Cortex of kidney (tissue), 1 donor: ENCODE measurements at places on chromosomes 4 and X.

- DNase-seq: no peak
Measured at GRCh38 chr4:6773616-6774540, 8.6 kb upstream of the KIAA0232 start.

DNA sequence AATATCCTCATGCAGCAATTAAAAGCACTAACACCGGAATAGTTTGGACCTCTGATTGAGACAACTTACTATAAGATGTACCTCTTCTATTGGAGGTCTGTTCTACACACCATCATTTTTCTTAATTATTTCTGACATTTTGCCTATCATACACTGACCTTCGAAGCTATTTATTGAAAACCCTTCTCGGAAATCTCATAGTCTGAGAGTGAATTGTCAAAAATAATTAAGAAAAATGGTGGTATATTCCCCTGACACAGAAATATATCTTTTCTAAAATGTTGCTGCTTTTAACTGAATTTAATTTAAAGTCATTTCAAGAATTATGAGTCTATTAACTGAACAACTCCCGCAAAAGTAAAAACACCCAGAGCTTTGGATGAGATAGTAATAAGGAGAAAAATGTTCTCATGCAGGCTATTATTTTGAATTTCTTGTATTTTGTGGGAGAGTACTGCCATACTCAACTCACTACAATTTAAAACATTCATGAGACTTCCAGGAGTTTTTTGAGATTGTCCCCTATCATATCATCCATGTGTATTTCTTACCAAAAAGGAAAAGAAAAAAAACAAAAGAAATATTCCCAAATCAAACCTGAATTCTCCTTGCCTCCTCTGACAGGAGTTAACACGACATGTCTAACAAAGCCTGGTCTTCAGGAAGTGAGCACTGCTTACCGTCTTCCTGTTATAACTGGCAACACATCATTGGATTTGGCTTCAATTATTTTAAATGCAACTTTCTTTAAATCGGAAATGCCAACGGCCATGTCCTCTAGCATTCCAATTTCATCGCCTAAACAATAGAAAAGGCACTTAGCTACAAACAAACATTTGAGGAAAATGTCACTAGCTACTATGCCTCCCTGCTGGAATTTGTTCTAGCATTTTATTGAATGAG lies 485.3 kb downstream of the IL15 start:
- no peak for DNase-seq

GRCh38 chr4:106369456-106370060 lies 980 bp upstream of the GIMD1 start:
- no peak for DNase-seq

DNA sequence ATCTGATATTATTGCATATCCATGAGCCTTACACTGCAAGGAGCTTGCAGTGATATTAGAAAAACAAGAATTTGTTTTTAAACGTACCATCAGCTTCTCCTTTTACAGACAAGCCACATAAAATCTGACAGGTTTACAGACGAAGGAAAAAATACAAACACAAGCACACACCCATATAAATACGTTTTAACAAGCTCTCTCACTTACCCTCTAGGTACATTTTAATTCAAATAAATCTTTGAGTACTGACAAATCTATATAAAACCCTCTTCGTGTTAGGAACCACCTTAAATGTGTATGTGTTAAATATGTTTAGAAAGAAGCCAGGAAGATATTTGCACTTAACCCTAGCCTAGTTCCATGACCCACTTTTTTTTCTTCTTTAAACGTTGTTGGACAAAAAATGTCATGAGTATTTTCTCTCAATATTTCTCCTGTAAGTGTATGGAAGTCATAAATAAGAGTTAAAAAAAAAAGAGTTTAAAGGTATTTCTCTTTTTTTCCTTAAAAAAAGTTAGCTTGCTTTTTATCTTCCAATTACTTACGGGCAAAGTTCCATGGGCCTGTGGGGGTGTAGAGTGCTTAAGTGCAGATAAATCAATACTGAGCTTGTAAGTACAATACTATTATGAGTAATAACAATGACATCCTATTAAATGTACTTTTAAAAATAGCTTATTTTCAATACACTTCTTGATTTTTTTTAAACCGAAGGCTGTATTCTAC lies 1.5 kb downstream of the ARAP2 start:
- no peak for DNase-seq

DNA sequence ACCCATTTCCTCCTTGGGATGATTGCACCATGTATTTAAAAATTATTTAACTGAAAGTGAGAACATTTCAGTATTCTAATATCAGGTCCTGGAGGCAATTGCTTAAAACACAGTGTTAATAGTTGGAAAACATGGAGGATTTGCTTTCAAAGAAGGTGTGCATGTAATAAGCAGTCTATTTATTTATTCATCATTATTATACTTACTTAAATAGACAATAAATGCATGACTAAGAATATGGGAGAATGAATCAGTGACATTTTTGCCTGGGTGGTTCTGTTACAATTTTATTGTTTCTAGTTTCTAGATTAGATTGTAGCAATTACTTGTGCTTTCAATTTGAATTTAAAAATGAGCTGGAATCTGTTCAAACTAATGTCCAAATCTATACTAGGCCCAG lies 145.5 kb downstream of the AREG start:
- no peak for DNase-seq

GRCh38 chr4:5024673-5025072 lies 5.4 kb upstream of the CYTL1 start:
- no peak for DNase-seq

GRCh38 chrX:18934708-18935107 lies 49.2 kb downstream of the PHKA2 start:
- DNase-seq: no peak

- no peak for DNase-seq
Measured at GRCh38 chrX:110965409-110966090, 130.4 kb upstream of the PAK3 start.

GRCh38 chr4:7737268-7737645 lies 202.4 kb downstream of the AFAP1 start:
- no peak for DNase-seq

GRCh38 chr4:105473324-105474098 lies at the start of gene PPA2:
PPA2 (minus strand) TSS chr4:105474062; CDS start chr4:105474050, 12 bp downstream.
- DNase-seq: peak; percentile 89

- DNase-seq: no peak
Measured at GRCh38 chr4:130064471-130064870, 968.5 kb downstream of the C4orf33 start.

- no peak for DNase-seq
Measured at GRCh38 chr4:8906668-8906970, 35.0 kb upstream of the HMX1 start.

GRCh38 chr4:116688536-116688935 lies 396.8 kb downstream of the TRAM1L1 start:
- no peak for DNase-seq

- DNase-seq: no peak
Measured at GRCh38 chr4:139528377-139529005, 27.5 kb downstream of the SETD7 start.

GRCh38 chrX:96538104-96538725 lies 146.4 kb upstream of the DIAPH2 start:
- no peak for DNase-seq

GRCh38 chrX:108396188-108396891 lies 41.9 kb downstream of the COL4A6 start:
- no peak for DNase-seq

GRCh38 chr4:55398966-55399365 lies 3.2 kb downstream of the TMEM165 start:
- no peak for DNase-seq

DNA sequence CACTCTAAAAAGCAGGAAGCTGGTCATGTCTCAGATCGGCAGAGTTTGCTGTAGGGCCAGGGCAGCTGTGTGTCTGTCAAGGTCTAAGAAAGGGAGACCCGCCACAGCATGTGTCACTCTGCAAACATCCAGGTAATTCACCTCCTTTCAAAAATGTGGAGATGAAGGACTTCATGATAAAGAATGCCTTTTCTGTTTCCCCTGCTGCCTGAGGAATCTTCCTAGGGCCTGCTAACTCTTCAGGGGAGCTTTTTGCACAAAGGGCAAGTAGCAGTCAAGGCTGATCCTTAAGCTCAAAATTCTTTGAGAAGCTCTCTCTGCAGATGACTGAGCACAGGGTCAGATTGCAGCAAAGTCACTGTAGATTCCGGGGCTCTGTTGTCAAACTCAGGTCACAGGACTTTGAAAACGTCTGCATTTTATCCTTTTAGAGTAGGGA lies 21.1 kb downstream of the RASL11B start:
- no peak for DNase-seq

DNA sequence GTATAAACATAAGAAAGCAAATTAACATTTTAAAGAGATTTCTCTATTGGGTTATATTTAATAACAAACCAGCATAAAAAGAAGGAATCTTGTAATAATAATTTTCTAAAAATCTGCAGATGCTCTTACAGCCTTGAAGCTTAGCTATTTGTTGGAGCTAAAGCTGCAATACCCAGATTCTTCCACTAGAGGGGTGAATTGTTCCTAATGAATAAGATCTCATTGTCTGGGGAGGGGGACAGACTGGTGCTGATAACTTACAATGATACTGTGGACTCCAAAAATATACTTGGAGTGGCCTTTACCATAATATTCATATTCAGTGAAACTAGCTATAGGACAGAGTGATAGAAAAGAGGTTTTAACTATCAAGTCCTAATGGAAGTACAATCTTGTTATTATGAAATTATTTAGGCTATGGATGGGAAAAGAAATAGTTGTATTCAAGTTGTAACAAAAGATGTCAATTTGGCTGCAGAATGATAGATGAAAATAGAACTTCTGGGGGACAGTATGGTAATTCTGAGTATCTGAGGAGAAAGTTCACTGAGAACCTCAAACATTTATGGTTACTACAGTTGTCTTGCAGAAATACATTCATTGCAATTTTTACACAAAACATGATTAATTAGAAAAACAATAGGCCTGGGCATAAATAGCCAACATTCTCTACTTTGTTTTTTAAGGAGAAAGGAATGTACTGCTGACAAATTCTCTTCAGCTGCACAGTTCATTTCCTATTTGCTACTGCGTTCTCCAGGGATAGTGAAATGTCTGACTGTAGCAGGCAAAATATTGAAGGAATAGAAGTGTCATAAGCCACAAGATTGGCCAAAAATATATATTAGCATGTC lies 443.3 kb downstream of the GBA3 start:
- no peak for DNase-seq

DNA sequence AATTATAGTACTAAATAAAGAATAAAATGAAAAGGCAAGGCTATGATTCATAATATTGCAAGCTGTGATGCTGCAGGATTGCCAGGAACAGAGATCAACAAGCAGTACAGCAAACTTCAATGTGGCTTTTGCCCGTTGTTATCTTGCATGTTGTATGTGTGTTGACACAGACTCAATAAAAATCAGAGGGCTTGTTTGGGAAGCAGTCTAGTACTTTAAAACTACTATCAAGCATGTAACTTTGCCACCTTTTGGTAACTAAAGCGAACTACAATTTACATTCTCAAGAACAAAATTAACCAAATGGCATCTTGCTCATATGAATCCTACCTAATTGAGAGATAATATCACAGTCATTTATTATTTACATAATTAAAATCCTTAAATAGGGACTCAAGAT lies 79.8 kb upstream of the GPM6A start:
- DNase-seq: no peak

DNA sequence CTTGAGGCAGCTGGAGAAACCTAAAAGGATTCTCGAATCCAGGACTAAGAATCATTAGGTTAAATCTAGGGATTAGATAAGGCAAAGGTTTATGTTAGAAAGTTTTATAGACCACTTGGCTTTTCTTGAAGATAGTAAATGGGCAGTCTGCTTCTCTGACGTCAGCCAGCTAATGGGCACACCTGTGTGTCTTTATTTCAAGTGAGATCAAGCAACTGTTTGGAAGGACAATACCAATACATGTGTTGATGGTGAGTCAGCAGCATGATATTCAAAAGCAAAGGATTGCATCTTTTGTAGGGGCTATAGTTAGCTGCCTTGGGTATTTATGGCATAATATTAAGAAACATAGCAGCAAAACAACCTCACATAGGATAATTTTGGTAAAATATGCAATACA lies 46.5 kb upstream of the GRPR start:
- no peak for DNase-seq

- DNase-seq: no peak
Measured at GRCh38 chrX:77422891-77423648, 24.1 kb upstream of the FGF16 start.

DNA sequence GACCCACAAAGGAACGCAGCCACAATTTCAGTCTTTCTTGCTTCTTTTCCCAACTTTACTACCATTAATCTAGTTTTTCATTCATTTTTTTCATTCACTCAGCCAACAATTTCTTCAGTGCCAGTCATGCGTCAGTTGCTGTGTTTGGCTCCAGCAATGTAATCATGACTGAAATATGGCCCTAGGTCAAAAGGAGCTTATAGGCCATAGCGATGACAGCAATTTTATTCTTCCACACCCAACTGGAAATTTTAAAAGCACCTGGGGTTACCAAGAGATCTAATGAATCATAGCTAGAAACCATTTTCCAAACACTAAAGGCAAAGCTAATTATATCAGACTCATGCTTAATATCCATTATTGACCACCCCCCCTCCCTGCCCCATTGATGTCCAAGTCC lies 29.8 kb upstream of the C1QTNF7 start:
- DNase-seq: no peak
